ENCODE measurements at places on chromosomes 3 and 15.

- no peak for DNase-seq
Measured at GRCh38 chr3:56758539-56758981, 43.2 kb downstream of the ARHGEF3 start.

DNA sequence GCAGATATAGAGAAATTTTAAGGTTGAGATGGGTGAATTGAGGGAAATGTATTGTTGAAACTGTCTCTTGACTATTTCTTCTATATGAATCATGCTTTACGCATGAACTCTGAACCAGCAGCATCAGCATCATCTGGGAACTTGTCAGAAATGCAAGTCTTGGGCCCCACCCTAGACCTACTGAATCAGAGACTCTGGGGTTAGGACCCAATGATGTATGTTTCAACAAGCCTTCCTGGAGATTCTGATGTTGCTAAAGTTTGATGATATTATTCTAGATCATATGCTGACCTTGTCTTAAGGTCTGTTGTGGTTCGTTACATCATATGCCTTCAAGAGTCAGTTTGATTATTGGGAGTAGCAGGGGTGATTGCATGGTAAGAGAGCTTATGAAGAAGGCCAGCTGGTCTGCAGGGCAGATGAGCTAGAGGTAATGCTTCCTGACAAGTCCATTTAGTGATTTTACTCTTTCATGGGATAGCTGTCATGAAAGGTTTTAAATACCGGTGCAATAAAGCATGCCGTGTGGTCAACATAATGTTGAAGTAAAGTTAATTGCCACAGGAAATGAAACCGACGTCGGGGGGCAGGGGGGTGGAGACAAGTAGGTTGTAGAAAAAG, 152.4 kb upstream of the MRPL3 start:
- no peak for DNase-seq

DNA sequence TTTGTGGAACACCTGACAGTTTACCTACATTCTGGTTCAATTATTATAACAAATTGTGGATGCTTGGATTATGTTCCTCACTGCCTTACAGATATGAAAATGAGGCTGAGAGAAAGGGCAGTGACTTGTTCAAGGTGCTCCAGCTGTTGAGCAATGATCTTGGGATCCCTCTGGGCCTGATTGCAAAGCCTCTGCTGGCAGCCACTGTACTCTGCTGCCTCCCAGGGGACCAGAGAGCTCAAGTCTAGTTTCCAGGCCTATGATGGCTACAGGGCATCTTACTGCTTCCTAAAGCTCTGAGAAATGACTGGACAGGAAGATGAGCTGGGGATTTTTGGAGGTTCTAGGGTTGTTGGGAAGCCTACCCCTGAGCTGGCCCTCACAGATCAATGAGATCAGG, 2.3 kb upstream of the SHC4 start:
- no peak for DNase-seq

GRCh38 chr3:21573291-21573690, 177.7 kb downstream of the ZNF385D start:
- DNase-seq, result no peak

- no peak for DNase-seq
Measured at GRCh38 chr15:68979816-68980215, 34.7 kb upstream of the NOX5 start.

DNA sequence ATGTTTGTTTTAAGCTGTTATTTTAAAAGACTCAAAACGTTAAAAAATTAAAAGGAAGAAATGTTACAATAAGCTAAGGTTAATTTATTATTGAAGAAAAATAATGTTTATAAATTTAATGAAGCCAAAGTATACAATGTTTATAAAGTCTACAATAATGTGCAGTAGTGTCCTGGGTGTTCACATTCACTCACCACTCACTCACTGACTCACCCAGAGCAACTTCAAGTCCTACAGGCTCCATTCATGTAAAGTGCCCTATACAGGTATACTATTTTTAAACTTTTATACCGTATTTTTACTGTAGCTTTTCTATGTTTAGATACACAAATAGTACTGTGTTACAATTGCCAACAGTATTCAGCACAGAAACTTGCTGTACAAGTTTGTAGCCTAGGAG, 55.2 kb downstream of the COL8A1 start:
- no peak for DNase-seq

DNA sequence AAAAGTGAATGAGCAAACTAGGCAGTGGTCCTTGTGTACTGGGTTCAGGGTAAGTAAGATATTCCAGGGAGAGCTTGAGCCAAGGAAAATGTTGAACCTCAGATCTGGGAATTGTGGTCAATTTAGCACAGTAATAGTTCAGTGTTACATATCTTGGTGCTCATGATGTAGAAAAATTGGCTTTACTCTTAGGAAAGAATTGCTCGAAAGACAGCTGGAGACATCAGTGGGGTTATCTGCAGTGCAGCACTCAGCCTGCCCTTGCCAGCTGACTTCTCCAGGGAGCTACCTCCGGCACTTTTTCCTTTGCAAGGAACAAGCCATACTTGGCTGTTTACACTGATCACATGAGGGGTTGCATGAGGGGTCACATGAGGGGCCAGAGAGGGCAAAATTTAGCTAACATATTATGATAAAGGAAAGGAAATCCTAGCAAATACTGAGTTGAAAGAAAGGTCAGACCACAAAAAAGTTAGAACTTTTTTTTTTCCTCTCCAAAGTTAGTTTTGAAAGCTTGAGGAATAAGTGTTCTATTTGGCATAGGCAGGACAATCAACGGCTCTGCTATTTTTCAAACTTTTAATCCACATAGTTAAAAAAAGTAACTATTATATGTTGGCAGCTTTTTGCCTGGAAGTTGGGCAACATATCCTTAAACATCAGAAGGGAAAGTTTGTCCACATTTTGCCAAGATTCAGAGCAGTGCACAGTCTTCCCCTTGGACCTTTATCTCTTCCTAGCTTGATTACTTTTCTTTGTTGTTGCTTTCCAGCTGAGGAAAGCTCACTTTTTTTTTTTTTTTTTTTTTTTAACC, 92.4 kb downstream of the COL6A6 start:
- DNase-seq, result no peak

GRCh38 chr3:131082246-131082645, 55.6 kb downstream of the NEK11 start:
- DNase-seq, result no peak

GRCh38 chr3:196775938-196776337, 36.3 kb downstream of the PAK2 start:
- DNase-seq, result no peak

- DNase-seq, result no peak
Measured at GRCh38 chr3:31004025-31004678, 109.7 kb upstream of the GADL1 start.

DNA sequence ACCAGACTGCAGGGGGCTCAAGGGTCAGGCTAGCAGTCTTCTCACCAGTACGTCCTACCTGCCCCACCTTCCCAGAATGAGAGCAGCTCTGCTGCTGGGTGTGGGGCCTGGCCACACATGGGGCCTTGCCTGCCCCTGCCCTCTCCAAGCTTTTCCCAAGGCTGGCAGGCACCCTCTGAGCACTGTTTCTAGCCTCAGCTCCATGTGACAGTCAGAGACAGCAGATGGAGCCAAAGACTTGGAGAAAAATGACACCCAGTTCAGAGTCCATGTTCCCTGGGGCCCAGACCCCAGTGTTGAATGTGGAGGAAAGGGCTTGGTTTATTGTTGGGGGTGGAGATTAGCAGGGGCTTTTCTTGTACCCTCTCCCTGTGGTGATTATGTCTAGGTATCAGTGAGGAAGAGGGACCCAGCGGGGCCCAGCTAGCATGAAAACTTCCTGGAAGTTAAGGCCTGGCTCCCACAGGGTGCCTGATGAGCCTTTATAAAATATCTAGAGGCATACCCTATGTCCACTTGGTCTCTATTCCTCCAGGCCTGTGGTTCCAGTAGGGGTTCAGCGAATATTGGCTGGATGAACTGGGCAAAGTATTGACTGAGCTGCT, 153.8 kb downstream of the EEFSEC start:
- no peak for DNase-seq

GRCh38 chr15:101635944-101636727, 16.0 kb downstream of the TM2D3 start:
- no peak for DNase-seq

- no peak for DNase-seq
Measured at GRCh38 chr3:181276358-181276896, 286.9 kb upstream of the DNAJC19 start.

DNA sequence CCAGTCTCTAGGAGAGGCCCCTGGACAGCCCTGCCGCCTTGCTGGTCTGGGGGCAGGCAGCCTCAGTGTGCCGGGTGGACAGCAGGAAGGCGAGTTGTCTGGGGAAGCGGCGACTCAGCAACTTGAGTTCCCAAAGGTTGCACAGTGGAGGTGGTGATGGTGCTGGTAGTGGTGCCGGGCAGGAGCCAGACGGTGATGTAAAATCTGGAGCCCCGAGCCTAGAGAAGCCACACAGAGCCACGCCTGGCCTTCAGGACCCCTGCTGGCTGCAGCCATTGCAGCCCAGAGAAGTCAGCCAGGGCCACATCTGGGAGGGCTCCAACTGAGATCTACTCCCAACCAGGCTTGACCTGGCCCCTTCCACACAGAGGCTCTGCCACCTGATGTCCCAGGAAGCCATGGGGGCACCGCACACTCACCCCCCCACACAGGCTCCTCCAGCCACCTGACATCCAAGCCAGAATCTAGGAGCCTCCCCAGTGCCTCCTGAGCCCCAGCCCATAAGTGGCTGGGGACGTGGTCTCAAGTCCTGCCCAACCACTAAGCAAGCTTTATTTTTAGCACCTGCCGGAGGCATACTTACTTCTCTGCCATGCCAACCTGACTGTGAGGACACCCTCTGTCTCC, 8.8 kb downstream of the C3orf22 start:
- peak; percentile 59 for DNase-seq
